T-cell (primary cell): ENCODE measurements at places on chromosomes 6 and 20. TPM values are rescaled to one million over a fixed set of nuclear protein-coding genes. Genes with fewer than 3 reads are reported as not detected.

DNA sequence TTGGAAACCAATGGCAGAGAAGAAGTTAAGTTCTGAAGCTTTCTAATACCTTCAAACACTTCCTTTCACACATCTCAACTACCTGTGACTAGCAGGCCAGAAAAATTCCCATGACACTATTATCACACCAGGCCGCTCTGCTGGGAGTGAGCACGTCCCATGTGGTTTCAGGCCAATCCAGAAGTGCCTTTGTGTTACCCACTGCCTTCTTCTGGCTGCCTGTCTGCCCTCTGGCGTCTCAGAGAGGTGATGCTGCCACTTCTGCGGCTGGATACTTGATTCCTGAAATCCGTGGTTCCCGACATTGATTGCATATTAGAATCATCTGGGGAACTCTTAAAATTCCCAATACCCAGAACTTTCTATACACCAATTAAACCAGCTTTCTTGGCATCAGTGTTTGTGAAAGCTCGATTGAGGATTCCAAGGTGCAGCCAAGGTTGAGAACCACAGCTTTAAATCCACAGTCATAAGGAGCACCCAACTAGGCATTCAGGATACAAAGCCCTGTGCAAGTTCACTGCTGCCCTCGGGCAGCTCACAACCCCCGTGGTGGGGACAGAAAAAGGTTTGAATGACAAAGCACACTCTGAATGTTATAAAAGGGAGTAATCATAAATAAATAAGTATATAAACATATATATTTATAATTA, 65.6 kb downstream of the STMND1 start:
- no peak for DNase-seq

- no peak for DNase-seq
Observed at GRCh38 chr20:62914970-62915457, 11.3 kb downstream of the DIDO1 start.

The FAM83C gene
- total RNA-seq, result not detected

- no peak for DNase-seq
Observed at GRCh38 chr6:33902457-33902853, 98.7 kb upstream of the MLN start.

- DNase-seq, result peak; percentile 13
Observed at GRCh38 chr6:34656378-34657036, 40.1 kb downstream of the ILRUN start.

- DNase-seq, result no peak
Observed at GRCh38 chr6:92922216-92922806, 497.0 kb downstream of the EPHA7 start.

The RIPOR3 gene
- total RNA-seq, result 0.88 TPM

The C20orf144 gene
- total RNA-seq, result not detected

GRCh38 chr6:146679386-146679785, 80.6 kb downstream of the ADGB start:
- no peak for DNase-seq

DNA sequence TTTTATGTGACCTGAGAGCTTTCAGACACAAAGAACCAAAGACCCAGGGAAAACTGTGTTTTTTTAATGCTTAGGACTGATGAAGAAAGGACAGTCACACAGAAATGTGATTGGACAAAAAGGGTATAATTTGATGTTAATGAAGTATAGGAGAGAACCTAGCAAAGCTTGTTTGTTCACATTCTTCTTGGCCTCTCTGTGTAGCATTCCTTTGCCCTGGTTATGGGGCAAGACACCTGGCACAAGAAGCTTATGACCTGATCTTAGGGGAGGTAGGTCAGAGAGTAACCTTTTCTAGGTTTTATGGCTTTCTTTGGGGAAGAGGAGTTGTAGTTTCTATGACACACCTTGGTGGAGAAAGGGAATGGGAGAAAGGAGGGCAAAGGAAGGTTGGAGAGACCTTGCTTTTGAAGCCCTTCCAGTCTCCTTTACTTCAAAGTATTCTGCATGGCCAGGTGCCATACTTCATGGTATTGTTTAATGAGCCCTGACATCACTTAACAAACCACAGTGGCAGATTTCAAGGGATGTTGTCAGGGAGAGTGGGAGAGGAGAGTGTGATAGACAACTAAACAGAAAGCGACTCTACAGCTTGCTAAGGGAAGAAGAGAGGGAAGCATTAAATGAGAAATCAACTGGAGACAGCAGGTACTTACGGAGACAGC, 701.8 kb upstream of the FLRT3 start:
- DNase-seq, result no peak

- no peak for DNase-seq
Observed at GRCh38 chr6:55239099-55239498, 64.8 kb downstream of the HCRTR2 start.

DNA sequence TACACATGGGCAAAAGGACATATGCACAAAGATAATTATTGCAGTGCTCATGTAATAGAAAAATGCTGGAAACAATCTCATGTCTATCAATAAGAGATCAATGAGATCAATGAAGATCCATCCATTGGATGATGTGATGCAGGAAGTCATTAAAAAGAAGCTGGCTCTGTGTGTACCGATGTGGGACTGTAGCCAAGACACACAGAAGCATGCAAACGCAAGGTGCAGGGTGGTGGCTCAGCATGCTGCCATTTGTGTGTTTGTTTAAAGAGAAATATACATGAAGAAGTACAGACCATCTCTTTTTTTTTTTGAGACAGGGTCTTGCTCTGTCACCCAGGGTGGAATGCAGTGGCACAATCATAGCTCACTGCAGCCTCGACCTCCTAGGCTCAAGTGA, 33.1 kb upstream of the KCNB1 start:
- no peak for DNase-seq

The OR12D3 gene
- not detected for total RNA-seq

GRCh38 chr6:13413466-13413862, 73.9 kb downstream of the GFOD1 start:
- no peak for DNase-seq

DNA sequence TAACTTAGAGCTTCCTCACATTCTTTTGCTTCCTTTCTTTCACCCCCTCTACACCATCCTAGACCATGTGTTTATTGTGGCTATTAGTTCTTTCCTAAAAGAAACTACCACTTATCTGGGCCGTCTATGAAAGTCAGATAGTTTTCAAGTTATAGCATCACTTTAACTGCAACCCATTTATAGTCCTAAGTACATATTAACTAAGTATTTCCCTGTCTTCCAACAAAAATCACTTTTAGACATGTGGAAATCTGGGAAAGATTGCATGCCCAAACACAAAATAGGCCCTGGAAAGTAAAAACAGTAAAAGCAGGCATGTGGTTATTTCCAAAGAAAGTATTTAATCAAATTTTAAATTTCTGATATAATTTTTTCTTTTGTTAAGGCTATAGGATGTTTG, 5.5 kb downstream of the MYLIP start:
- DNase-seq, result no peak

The AMD1 gene
- 55.6 TPM for total RNA-seq

The DSN1 gene
- total RNA-seq, result 10.1 TPM

The HLA-DRA gene
- total RNA-seq, result 42.6 TPM

- no peak for DNase-seq
Observed at GRCh38 chr20:40706977-40707582, 18.0 kb upstream of the MAFB start.

- no peak for DNase-seq
Observed at GRCh38 chr20:41342474-41343464, 2.1 kb downstream of the LPIN3 start.

GRCh38 chr6:133807501-133807900, 81.4 kb upstream of the TCF21 start:
- DNase-seq, result no peak

DNA sequence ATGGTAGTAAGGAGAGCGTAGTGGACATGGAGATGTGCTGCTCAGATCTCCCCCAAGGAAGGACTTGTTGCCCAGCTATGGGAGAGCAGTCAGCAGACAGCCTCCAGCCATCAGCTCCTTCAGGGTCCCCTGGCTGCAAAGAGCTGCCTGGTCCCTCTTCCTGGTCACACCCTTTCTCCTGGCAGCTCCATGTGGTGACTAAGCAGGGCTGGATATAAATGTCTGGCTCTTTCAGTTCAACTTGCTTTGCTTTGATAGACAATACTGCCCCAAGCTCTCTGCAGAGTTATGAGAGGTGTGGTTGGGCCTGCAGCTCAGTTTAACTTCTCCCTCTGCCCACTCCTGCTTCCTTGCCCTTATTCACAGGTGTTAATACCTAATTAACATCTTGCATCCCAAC, 64.1 kb upstream of the DDR1 start:
- no peak for DNase-seq

DNA sequence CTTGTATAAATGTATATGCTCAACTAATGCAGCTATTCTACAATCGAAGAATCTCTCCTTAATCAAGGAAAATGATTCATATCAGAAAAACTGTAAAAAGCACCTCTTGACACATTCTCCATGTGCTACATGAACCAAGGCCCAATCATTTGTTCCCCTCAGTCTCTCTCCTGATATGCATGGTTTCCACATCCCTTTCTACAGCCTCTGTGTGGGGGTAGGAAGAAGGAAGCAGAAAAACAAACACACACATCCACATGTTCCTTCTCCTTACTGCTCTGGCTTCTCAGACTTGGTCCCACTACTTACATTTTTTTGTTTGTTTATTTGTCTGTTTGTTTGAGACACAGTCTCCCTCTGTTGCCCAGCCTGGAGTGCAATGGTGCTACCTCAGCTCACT, 510.5 kb downstream of the PRKN start:
- DNase-seq, result no peak

GRCh38 chr6:11868392-11868791, 89.8 kb upstream of the ADTRP start:
- DNase-seq, result no peak

The CST7 gene
- total RNA-seq, result 46.2 TPM

The BTNL2 gene
- total RNA-seq, result not detected

DNA sequence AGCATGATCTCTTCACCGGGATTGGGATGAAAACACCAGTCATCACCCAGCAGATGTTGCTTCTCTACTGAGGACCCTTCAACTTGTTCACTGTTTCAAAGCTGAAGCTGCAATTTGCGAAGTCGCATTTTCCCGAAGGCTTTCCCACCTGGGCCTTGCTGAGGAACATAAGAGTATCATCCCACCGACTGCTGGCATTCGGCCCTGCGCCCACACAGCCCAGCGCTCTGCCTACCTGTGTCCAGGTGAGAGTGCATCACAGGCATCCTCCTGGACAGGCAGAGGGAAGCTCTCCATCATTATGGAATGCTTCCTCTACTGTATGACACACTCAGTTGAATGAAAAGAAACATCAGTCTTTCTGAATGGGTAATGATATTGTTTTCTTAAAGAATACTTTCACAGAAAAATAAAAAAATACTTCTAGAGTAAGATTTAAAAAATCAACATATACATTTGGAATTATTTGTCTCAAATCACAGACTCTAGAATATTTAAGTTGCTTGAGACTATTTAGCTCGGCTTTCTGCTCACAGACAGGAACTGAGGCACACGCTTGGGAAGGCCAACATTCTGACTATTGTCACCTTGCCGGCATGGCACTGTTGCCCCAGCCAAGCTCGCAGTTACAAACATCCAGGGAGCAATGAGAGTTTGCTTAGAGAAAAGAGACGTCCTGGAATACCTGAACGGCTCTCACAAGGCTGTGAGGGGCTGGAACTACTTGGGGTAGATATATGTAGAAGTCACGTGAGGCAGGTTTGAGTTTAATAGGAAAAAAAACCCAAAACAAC, 48.7 kb downstream of the FOXC1 start:
- no peak for DNase-seq

DNA sequence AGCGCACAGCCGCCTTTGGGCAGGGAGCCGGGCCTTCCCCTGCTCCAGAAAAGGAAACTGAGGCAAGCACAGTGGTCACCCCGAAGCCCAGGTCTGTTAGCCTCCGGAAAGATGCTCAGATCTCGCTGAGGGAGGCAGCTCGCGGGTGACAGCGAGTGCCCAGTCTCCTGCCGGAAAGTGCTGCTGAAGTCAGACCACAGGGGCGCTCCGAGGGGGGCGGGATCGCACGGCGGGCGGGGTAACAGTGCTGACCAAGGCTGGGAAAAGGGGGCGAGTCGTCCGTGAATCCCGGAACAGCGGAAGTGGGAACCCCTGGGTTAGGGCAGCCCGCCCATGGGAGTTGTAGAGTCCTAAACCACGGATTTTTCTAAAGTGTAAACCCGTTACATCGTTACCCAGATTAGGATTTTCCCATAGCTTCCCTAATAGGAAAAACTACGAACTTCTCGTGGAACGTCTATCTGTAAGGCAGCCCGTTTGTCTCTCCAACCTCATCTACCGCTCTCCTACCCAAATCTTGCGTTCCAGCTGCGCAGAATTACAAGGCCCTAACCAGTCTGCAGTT, 504 bp downstream of the VPS16 start:
- DNase-seq, result peak; percentile 17

The NFATC2 gene
- total RNA-seq, result 75.9 TPM

DNA sequence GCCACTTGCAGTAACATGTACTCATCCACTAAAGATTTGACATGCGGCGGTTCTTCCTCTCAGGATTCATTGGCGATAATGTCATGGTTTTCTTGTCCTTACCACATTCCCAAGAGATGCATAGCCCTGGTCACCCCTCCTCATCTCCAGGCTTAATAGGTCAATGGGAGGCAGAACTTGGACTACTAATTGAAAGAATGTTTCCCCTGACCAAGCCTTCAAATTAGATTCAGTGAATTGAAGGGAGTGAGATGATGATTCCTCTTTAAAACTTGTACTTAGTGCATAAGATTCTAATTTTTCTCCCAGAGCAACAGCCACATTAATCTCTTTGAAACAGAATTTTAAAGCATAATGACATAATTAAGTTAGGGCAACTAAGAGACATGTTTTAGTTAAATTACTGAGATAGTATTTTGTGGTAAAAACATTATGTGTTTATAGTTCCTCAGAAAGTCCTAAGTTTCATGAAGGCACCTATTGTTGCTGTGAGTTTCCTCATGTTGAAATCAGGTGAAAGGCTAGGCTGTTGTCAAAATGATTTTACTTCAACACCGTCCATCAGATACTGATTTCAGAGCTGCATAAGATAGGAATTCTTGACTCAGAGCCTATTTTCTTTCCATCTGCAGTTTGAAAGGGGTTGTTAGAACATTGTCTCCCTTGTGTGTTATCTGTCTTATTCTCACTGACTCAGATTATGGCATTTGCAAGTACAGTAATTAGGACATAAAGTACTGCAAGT, 48.5 kb downstream of the STK4 start:
- DNase-seq, result no peak

GRCh38 chr20:59232618-59233017, 67.8 kb upstream of the EDN3 start:
- DNase-seq, result no peak

GRCh38 chr20:51062065-51062464, 39.2 kb upstream of the KCNG1 start:
- DNase-seq, result no peak

DNA sequence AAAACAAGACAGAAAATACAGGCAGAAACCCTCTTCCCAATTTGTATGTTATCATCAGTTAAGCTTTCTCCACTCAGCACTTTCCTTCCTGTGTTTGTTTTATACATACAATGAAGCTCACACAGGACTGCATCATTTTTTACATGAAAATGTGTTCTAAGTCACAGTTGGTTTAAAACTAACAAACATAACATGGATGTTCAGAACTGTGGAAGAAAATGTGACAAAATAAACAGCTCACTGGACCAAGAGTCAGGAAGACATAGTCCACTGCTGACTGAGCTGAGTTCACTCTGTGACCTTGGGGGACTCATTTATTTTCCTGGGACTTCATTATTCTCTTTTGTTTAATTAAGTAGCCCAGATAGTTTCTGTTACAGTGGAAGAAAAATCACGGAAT, 331.5 kb downstream of the SYNE1 start:
- no peak for DNase-seq

GRCh38 chr6:118546880-118547218, 1.2 kb upstream of the PLN start:
- DNase-seq, result no peak
